ENCODE measurements at places on chromosomes 7 and 10.

- DNase-seq, result no peak
These were observed 96.1 kb downstream of the SH3PXD2A start for GRCh38 chr10:103759100-103759781.

DNA sequence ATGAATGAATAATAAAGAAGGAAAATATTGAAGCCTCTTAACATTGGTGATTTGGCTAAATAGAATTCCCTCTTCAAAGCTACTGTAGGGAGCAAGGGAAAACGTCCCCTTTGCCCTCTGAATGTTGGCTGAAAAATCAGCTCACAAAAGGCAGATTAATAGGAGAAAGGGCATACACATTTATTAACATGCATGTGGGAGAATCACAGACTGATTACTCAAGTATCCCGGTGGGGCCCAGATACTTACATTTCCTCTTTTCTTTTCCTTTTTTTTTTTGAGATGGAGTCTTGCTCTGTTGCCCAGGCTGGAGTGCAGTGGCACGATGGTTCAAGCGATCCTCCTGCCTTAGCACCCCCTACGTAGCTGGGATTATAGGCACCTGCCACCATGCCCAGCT, 68.5 kb downstream of the HK1 start:
- DNase-seq, result no peak

DNA sequence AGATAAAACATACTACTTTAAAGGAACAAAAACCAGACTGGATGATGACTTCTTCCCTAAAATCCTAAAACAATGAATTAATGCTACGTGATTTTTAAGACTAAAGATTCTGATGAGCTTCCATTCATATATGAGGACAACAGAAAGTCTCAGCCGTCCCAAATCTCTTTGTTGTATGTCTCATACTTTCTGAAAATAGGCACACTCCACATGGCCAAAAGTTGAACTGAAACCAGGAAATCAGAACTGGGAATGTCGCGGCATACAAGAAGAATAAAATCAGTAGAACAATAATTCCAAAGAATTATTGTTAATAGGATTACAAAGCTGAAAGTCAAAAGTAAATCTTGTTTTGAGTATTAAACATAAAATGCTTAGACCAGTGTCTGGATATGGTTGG, 195.4 kb upstream of the GHITM start:
- DNase-seq, result no peak

GRCh38 chr7:130380861-130381455, 664 bp downstream of the CPA1 start:
- DNase-seq, result no peak

- DNase-seq, result no peak
These were observed 10.6 kb downstream of the SFMBT2 start for GRCh38 chr10:7400068-7400715.

DNA sequence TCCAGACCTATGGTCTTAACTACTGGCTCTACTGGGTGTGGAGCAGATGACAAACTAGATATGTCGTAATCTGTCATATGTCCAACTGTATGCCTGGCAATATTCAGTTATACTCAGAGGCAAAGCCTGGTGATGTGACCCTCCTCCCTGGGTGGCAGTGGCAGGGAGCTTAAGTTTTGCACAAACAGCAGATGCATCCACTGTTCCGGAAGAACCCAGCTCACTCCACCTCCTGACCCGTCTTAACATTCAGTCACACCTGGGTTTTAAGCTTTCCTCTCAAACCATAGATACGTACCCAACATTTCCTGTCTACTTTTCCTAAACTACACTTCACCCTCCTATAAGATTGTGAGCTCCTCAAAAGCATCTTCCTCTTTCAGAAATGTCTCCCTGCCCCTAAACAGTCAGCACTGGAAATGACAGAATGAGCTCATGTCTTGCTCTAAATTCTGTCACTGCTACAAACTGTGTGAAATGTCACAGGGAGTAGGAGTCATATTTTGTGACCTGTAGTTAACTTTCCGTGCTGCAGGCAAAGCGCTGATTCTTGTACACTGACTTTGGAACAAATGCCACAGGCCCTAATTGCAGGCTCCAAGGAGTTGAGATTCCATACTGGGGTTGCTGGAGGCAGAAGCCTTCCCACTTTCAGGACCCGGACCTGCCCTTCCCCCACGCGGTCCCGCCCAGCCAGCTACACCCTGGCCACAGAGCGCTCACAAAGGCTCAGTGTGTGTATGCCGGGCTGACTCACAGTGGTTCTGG, 23.9 kb downstream of the SCD start:
- no peak for DNase-seq

- no peak for DNase-seq
These were observed 20.1 kb upstream of the MDFIC start for GRCh38 chr7:114901771-114902170.

DNA sequence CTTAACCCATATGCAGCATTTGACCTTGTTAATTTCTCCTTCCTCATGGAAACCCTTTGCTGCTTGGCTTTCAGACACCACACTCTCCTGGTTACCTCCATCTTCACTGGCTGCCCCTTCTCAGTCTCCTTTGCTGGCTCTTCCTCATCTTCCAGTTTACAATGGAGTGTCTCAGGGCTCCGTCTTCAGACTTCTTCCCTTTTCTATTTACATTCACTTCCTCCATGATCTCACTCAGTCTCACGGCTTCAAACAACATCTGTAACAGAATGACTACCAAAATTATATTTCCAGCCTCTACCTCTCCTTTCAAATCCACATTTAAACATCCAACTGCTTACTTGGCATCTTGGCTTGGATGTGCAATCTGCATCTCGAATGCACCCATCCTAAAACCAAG, 140.4 kb downstream of the DKK1 start:
- DNase-seq, result no peak

- no peak for DNase-seq
These were observed 46.2 kb upstream of the EZH2 start for GRCh38 chr7:148930335-148930734.

DNA sequence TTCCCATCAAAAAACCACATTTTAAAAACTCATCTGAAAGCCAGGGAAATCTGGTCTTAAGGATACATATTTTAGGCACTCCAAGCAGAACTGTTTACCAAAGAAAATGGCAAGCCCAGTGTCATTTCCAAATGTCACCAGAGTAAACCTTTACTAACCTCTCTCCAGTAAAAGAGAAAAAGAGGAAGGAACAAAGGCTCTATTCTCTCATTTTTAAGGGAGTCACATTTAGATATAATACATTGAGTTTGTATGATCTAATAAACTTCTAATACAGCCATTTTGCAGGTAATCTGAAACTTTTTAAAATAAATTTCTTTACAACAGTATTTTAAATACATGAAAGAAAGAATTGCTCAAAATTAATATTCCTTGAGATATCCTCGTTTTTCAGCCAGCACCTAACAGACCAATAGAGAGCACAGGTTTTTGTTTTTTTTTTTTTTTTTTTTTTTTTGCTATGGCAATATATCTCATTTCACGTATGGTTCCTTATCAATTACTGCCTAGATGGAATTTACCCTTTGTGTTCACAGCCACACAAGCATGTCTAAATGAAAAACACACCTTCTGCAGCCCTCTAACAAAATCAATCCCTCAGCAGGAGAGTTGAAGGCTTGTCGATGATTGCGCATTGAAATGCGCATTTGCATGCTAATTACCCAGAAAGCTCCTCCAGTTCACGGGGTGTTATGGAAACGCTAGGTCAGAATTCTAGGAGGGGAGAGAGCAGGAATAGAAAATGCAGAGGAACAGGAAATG, 39.8 kb upstream of the MSRB2 start:
- DNase-seq, result no peak

- no peak for DNase-seq
These were observed 106.7 kb downstream of the CUX1 start for GRCh38 chr7:101924171-101924570.

GRCh38 chr10:4315551-4315950, 510.5 kb upstream of the AKR1E2 start:
- no peak for DNase-seq

DNA sequence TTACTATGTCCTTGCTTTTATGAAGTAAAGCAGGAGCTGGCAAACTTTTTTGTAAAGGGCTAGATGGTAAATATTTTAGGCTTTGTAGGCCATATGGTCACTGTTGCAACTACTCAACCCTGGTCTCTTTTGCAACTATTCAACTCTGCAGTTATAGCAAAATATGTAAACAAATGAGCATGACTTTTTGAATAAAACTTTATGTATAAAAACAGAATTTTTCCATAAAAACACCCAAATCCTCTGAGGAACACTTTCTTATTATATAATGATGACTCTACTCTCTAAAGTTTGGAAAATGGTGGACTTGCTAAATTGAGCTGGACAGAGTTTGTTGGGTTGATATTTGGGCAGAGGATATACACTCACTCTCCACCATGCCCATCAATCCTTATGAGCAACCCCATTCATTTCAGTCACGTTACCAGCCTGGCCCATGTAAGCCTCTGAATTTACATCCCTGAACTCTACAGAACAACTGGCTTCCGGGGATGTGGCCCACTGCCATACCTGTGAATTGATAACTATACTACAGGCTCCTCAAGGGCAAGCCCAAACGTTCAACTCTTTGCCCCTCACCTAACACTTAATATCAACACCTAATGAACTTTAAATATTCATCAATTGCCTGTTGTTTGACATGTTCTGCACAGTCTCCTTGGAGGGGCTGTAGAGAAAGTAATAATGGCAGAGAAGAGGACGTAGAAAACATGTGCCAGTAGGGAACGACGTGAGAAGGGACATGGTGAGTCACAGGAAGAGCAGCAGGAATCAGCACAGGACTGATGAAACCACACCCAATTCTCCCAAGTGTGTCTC, 37.6 kb downstream of the SGMS1 start:
- no peak for DNase-seq

- no peak for DNase-seq
These were observed at the start of gene ZNF727 for GRCh38 chr7:64045301-64046040. ZNF727 (plus strand) TSS chr7:64045434; CDS start chr7:64045622, 188 bp downstream.

DNA sequence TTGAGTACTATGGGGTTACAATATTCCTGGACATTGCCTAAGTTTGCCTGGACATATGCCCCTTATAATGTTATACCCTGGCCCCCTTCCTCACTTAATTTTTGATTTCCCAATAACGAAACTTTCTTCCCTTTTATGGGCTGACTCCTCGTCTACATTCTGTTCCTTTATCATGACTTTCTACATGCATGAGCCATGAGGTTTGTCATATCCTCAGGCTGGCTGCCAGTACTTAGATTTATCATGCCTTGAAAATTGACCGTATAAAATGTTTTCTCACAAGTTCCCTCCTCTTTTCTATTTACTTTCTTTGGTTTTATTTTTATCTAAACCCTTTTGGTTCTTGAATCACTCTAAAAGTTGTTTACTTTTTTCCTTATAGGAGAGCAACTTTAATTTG, 4.7 kb downstream of the DNAH11 start:
- no peak for DNase-seq

GRCh38 chr7:95916573-95917297, 144.4 kb downstream of the DYNC1I1 start:
- DNase-seq, result peak; percentile 48

GRCh38 chr7:24574386-24574785, 1.1 kb downstream of the PALS2 start:
- no peak for DNase-seq

- no peak for DNase-seq
These were observed 24.6 kb upstream of the ZMIZ1 start for GRCh38 chr10:79044036-79044632.

DNA sequence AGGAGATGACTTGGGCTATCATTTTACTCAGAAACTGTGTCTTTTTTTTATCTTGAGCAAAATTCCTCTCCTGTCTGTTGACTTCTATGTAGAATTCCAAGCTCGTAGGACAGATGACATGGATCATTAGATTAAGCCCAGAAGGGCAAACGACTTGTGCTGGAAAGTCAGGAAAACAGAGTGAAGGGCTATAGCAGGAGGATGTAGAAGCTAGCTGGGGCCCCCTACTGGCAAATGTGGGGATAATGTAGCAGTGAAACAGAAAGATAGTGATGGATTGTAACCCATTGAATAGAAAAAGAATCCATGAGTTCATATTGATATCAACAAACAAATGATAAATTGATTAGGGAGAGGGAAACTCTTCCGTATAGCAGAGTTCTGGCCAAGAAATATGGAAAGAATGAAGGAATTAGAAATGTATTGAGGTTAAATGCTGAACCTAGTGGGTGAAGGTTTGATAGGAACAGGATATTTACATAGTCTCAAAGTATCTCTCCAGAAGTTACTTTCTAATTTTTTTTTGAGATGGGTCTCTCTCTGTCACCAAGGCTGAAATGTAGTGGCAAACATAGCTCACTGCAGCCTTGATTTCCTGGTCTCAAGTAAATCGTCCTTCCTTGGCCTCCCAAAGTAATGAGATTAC, 103.6 kb downstream of the LYZL1 start:
- DNase-seq, result no peak

DNA sequence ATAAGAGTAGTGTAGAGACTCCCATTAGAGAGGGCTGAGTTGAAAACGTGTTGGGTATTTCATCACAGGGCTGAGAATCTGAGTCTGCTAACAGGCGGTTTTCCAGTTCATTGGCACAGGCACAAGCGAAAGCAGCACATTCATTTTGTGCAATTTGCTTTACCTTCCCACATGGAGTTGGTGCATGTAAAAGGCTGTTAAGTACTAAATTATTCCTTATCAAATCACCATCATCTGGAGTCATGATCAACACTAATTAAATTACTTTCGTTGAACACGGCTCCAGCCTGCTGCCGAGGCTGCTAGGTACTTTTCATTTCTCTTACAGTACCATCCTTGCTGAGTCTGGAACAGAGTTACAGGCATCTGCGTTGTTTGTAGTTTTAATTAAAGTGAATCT, 43.8 kb downstream of the ETV1 start:
- no peak for DNase-seq

DNA sequence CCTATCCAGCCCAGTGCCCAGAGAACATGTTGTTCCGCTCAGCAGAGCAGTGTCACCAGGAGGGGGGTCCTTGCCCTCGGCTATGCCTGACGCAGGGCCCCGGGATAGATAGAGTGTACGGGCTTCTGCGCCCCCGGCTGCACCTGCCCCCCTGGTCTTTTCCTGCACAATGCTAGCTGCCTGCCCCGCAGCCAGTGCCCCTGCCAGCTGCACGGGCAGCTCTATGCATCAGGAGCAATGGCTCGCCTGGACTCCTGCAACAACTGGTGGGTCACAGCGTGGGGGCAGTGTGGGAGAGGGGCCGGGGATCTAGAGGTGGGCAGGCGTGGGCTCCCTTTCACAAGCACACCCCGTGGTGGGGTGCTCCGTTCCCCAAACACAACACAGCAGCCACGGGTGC, 31.4 kb upstream of the ZNF862 start:
- DNase-seq, result no peak

GRCh38 chr10:114874827-114875411, 53.3 kb downstream of the FHIP2A start:
- no peak for DNase-seq

GRCh38 chr7:16338065-16338464, 83.3 kb downstream of the CRPPA start:
- no peak for DNase-seq

DNA sequence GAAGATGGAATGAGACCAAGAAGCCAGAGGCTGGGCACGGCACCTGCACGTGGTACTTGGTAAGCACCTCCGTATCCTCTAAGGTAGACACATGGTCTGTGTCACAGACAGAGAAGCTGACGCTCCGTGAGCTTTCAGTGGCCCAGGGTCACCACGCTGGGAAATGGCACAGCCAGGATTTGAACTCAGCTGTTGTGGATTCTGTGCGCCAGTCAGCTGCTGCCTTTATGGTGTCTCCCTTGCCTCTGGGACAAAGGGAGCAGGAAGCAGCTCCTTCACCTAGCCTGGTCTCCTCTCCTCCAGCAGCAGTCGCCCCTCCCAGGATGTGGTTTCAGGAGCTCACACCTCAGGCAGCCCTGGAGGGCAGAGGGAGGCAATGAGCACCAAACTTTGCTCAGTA, 110.8 kb downstream of the ARHGAP22 start:
- no peak for DNase-seq

GRCh38 chr10:129426606-129427005, 40.4 kb upstream of the MGMT start:
- no peak for DNase-seq

GRCh38 chr10:78314651-78315050, 281.0 kb downstream of the RPS24 start:
- no peak for DNase-seq
